ENCODE measurements at places on chromosomes 1 and 21.
A peak's percentile ranks its signal among the peaks of the same experiment; 100 is the strongest.

DNA sequence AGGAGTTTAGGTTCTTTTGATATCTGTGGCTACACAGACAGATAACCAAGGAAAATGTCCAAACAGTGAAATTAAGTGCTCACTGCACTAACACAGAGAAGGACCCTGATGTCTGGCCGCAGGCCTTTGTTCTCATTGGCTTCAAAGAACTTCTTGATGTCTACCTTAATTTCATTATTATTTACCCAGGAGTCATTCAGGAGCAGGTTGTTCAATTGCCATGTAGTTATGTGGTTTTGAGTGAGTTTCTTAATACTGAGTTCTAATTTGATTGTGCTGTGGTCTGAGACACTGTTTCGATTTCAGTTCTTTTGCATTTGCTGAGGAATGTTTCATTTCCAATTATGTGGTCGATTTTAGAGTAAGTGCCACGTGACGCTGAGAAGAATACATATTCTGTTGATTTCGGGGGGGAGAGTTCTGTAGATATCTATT lies 15.2 kb upstream of the LGALS8 start:
- no peak for DNase-seq

GRCh38 chr1:145884675-145885074 lies 991 bp downstream of the ANKRD35 start:
- DNase-seq, result no peak

- DNase-seq, result no peak
Measured at GRCh38 chr1:212513586-212513985, 80.9 kb downstream of the NENF start.

DNA sequence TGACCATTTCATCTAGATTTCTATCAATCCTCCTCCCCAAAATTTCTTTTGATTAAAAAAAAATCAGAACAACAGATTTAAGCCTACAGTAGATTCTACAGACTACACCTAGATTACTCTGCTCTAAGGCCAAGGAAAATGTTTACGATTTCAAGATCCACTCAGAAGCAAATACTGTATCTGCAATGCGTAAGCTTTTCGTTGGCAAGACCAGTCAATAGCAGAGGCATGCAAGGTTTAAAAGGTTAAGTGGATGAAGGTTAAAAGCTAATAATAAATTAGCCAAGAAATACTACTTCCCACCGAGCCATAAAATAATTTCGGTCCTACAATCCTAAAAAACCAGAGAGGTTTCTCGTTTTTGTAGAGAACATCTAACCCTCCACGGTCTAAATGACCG lies 1.3 kb downstream of the CLSTN1 start:
- DNase-seq, result no peak

DNA sequence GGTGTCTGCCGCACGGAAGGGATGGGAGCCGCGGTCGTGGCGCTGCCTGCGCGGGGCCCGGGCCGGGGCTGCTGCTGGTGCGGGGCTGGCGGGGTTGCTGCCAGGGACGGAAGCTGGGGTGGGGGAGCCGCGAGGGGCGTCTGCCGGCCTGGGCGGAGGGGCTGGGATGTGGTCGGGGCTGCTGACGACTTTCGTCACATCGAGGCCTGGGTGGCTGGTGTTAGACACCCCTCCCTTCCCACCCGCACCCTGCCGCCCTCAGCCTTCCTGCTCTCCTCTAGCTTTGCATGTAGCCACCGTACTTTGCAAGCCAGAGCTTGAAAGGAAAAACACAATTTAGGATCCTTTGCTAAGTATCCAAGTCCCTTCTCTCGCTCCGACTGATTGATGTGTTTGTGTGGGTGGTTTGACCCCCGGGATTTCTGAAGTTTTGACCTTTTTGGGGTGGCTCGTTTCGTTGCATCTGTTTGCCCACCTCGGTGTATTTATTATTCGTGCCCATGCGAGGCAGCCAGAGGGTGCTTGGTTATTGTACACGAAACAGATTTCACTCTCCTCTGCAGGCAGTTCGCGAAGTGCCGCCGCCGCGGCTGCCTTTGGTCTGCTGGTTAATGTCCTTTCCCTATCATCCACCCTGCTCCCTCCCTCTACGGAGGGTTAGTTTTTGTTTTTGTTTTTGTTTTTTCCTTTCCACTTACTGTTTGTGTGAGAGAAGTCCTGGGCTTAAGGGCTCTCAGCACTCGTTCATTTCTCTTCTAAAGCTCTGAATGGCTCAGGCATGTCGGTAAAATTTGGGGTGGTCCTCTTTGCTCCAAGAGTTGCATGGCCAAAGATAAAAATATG lies 868 bp downstream of the C1orf21 start:
- DNase-seq, result no peak

DNA sequence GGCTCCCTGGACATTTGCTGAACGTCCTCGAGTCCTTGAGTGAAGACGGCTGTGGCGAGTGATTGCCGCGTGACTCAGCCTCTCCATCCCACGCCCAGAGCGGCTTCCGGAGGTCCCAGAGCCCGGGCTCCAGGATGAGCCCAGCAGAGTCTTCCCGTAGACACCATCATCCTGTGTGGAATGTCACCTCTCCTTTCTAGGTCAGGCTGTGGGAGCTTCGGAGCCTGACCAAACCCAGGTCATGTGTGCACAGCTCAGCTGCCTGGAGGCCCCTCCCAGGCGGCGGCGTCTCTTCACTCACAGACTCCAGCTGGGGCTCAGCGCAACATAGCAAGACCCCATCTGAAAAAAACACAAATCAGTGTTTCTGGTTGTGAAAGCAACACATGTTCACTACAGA lies 38.2 kb downstream of the PRKCZ start:
- DNase-seq, result no peak

DNA sequence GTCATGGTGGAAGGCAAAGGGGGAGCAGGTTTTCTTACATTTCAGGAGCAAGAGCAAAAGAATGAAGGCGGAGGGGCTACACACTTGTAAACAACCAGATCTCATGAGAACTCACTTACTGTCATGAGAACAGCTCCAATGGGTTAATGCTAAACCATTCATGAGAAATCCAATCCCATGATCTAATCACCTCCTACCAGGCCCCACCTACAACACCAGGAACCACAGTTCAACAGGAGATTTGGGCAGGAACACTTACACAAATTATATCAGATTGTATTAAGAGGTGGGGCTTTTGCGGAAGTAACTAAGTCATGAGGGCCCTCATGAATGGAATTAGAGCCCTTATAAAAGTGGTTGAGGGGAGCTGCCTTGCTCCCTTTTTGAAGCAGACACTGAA lies 48.9 kb upstream of the SAMSN1 start:
- DNase-seq, result no peak

- DNase-seq, result no peak
Measured at GRCh38 chr1:172997941-172998361, 52.8 kb downstream of the TNFSF18 start.

DNA sequence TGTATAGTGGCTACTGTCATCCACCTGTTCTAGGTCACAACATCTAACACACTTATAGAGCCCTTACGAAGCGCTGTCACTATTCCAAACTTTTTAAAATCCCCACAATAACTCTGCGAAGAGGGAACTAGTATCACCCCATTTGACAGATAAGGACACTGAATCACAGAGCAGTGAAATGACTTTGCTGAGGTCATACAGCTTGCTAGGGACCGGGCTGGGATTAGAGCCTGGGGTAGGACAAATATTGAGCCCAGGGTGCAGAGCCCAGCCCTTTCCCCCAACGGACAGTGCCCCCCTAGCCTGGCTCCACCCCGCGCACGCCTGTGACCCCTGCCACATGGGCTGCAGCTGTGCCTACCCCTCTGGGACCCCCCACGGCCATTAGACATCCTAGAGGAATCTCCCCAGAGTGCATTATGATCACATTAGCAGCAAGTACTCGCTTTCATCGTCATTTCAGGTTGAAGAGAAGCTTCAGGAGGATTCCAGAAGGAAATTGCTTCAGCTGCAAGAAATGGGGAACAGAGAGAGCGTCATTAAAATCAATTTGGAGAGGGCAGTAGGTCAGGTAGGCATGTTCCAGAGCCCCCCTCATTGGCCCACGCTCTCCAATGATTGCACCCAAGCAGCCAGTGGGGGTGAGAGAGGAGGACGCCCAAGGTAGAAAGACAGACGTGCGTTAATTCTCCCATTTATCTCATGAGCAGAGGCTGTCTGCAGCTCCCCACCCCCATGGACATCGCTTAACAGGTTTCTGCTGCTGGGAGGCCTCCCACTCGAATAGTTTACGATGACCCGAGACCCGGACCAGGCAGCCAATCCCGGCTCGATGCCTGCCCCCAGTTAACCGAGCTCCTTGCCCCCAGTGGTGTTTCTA lies 77.2 kb downstream of the FHAD1 start:
- no peak for DNase-seq

GRCh38 chr1:163537809-163538208 lies 216.1 kb downstream of the NUF2 start:
- DNase-seq, result no peak

GRCh38 chr21:36282568-36283230 lies 37.3 kb upstream of the MORC3 start:
- DNase-seq, result no peak

GRCh38 chr1:56572334-56573050 lies 6.9 kb downstream of the PLPP3 start:
- DNase-seq, result no peak

- no peak for DNase-seq
Measured at GRCh38 chr1:155801149-155801548, 55.9 kb downstream of the GON4L start.

DNA sequence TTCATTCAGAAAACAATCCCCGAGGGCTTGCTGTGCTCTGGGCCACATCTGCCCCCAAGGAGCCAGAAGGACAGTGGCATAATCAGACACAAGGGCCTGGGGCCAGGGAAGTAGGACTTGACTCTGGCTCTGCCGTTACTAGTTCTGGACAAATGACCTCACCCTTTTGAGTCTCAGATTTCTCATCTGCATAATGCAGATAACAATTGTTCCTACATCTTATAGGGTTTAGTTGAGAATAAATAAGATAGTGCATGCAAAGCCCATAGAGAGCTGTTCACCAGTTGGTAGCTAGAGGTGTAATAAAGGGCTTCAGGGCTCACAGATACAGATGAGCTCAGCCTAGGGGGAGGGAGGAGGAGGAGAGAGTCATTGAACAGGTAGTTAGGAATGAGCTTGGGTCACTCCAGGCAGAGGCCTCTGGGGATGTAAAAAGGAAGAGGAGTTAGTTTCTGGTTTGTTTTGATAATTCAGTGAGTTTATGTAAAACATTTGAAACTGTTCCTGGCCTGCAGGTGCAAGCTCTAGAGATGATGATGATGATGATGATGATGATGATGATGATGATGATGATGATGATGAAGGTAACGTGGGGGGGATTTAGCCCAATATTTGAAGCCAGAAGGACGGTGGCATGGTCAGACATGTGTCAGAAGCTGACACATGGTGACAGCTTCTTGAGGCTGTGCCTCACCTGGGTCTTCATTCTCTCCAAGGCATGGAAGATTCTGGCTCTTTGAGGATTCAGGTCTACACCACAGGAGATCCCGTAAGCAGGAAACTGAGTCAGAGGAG lies 858 bp downstream of the LACTBL1 start:
- no peak for DNase-seq

GRCh38 chr1:166907763-166908162 lies 31.7 kb upstream of the TADA1 start:
- no peak for DNase-seq

GRCh38 chr1:30903343-30904034 lies 5.1 kb downstream of the SDC3 start:
- DNase-seq, result no peak

DNA sequence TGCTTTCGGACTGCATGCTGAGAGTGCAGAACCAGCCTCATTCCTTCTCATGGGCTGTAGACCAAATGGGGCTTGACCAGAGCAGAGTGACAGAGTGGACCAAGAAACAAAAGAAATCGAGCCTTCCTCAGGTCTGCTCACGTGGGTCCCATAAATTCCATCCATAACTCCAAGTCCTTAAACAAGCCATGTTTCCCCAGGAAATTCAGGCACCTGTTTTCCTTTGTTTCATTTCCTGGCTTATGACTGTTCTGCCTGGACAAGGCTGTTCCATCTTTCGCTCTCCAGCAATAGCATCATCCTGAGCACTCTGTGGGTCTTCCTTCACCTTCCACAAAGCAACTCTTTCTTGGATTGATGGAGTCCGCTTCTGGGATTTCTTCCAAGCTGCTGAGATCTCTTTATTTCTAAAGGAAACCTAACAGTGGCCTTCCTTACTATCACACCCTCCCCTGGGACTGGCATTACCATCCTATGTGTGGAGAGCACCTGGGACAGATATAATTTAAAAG lies 63.9 kb downstream of the LAMC2 start:
- no peak for DNase-seq

DNA sequence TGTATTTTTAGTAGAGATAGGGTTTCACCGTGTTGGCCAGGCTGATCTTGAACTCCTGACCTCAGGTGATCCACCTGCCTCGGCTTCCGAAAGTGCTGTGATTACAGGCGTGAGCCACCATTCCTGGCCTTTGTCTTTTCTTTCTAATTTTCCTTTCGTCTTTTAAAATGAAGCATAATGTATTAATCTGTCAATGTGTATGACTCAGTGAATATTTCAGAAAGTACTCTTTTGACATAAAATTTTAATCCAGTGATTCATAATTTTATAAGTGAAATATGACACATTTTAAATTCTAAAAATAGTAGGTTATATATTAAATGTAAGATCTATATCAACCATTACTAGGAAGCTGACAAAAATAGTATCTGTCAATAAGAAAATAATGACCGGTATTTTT lies 1059.0 kb upstream of the PRMT6 start:
- DNase-seq, result no peak

DNA sequence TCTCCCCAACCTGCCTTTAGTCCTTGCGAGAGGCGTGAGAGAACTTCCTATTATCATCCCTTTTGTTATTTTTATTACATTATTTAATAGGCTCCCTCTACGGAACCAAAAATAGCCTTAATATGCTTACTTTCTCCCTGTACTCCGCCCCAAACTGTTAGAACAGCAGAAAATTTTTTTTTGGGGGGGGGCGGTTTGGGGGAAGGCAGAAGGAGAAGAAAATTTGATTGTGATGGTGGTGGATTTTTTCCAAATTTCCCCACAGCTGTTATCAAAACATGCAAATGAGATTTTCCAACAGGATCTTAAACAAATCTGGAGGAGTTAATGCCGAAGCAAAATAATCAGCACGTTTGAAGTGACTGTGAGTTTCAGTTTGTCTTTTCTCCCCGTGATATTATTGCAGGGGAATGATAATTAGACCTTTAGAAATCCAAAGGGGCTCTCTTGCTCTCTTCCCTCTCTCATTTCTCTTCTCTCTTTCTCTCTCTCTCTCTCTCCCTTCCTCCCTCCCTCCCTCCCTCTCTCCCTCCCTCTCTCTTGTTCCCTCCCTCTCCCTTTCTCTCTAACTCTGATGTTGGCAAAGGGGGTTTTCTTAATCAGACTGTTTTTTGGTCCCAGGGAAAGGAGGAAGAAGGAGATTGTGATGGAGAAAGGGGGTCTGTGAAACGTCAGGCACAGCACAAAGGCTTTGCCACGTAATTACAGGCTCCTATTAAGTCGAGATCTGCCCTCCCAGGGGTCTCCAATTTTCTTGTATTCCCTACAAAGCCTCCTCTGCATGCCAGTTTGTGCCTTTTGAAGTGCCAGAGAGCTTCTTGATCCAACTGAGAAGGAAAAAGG lies 1.1 kb upstream of the PRRX1 start:
- no peak for DNase-seq

GRCh38 chr1:225813214-225813964 lies 3.5 kb downstream of the EPHX1 start:
- DNase-seq, result peak; percentile 85

Data from HuH-7.5 (cell line).